ENCODE measurements at places on chromosomes 5 and 9.

GRCh38 chr5:151053796-151054462, 26.9 kb downstream of the TNIP1 start:
- DNase-seq, result no peak

DNA sequence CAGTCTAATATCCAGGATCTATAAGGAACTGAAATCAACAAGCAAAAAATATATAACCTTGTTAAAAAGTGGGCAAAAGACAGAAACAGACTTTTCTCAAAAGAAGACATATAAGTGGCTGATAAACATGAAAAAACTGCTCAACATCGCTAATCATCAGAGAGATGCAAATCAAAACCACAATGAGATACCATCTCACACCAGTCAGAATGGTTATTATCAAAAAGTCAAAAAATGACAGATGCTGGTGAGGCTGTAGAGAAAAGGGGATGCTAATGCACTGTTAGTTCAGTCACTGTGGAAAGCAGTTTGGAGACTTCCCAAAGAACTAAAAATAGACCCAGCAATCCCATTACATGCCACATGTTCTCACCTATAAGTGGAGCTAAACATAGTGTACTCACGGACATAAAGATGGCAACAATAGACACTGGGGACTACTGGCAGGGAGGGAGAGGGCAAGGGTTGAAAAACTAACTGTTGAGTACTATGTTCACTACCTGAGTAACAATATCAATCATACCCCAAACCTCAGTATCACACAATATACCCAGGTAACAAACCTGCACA, 11.7 kb upstream of the TSSK1B start:
- no peak for DNase-seq

- no peak for DNase-seq
Observed at GRCh38 chr5:180007582-180007981, 64.0 kb downstream of the RNF130 start.

- peak; percentile 89 for DNase-seq
Observed at GRCh38 chr9:127919253-127919815, 2.5 kb upstream of the ST6GALNAC4 start.

DNA sequence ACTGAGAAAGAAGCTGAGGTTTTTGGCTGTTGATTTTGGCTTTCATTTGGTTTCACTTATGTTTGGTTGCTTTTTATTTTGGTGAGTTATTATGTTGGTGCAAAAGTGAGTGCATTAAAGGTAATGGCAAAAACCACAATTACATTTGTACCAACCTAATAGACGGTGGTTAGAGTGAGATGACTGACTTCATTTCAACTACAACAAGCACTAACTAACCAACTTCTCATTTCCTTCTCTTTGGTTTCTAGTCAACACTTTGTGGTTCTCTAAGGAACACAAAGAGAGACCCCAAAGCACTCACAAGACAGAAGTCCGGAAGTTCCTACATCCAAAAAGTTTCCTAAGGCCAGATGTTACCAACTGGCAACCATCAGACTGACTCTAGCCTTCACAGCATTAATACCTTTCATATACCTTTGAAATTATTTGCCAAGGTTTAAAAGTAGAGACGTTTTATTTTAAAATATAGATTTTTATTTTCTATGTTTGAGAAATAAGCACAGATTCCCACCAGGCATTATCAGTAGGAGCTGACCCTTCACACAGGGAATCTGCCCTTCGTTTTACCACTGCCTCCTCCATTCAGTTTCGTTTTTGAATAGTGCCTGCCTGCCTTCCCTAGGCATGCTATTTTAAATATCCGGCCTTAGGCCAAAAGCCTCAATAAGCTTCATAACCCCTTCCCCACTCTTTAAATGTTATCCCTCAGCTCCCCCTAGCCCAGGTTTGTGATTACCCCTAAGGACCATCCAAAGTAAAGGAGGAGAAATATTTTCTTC, 301.1 kb upstream of the PTGER4 start:
- no peak for DNase-seq

DNA sequence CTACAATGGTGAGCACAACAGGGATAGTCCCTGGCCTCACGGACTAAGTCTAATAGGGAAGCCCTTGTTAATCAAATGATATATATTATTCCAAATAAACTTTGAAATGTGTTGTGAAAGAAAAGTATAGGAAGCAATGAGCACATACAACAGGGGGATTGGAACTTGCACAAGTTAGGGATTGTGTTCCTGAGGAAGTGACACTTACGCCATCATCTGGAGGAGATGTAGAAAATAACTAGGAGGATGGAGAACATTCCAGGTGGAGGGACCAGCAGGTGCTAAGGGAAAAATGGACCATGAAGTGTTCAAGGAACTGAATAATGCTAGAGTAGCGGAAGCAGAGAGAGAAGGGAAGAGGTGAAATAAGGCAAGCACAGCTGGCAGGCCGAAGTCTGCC, 18.8 kb upstream of the RPS23 start:
- DNase-seq, result no peak

- DNase-seq, result no peak
Observed at GRCh38 chr5:60972231-60972630, 27.2 kb downstream of the NDUFAF2 start.

DNA sequence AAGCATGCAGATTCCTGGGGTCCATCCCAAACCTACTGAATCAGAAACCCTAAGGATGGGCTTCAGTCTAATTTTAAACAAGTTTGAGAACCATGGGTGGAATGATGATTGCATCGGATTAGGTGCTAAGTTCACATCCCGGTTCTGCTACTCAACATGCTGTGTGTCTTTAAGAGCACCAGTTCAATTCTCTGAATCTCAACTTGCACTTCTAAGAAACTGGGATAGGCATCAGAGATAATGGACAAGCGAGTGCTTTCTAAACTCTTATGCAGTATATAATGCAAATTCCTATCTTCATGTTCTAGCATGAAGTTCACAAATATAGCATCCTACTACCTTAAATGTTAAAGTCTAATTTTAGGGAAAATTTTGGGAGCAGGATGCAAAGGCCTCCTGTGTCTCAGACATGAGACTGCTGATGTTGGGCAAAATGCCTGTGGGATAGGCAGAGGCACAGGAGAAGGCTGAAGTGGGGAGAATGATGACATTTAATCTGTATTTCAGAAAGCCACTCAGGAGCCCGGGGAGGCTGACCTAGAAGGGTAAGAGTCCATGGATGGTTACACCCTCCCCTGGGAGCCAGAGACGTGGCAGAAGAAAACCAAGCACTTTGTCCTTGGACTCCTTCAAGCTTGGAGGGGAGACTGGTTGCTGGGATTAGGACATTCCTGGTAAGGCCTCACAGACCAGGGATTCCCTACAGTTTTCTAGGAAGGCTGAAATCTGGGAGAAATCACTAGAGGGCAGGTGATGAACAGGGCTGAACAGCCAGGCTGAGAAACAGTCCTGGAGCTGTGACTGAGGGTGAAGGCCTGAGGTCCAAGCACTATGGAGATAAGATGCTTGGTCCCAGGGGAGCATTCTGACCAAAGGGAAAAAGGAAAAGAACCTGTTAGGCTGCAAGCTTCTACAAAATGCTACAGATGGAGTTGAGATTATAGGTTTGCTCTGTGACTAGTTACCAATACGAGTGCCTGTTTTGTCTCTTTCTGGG, 311.9 kb upstream of the PANK3 start:
- no peak for DNase-seq

- DNase-seq, result no peak
Observed at GRCh38 chr5:68021227-68021626, 194.3 kb upstream of the PIK3R1 start.

DNA sequence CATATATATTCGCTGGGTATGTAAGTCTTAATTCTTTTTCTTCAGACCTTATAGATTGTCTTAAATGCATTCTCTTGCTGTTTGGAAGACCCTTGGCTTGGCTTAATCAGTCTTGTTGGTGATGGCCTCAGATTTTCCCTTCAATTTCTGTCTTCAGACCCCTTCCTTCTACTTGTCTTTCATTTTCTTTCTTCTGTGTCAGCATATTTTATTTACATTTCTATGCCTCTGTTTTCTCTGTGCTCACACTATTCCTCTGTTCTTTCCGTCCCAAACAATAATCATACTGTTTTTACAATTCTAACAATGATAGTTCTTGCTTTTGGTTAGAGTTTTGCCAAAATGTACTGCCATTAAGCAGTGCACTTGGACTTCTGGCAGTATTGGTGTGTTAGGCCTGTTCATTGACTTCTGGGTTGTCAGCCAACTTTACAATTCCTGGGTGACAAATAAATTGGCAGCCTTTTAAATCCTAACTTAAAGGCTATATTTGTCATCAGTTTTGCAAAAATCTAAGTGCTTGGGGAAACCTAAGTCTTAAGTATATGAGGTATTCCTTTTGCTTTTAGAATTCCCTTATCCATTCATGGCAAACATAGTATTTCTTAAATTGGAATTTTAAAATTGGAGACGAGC, 8.0 kb downstream of the SRFBP1 start:
- DNase-seq, result no peak

- DNase-seq, result no peak
Observed at GRCh38 chr9:123482295-123482968, 126.4 kb downstream of the CRB2 start.

DNA sequence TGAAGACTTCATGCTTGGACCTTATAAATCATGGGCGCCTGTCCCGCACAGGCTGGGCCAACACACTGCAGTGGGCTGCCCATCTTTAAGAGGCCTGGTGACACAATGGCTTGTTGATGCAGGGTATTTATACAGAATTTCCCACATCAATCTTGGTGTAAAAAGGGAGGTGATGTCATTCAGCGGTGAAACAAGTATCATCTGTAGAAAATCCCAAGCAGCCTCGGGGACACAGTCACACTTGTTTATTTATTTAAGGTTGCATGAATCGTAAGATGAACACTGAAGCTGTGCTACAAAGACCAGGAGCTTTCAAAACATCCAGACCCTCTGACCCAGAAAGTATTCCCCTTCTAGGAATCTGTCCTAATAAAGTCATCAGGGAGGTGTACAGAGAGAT, 40.5 kb downstream of the SMIM23 start:
- DNase-seq, result no peak

- DNase-seq, result no peak
Observed at GRCh38 chr5:87195616-87196015, 72.1 kb upstream of the RASA1 start.

GRCh38 chr5:170442921-170443320, 53.8 kb upstream of the KCNMB1 start:
- no peak for DNase-seq

DNA sequence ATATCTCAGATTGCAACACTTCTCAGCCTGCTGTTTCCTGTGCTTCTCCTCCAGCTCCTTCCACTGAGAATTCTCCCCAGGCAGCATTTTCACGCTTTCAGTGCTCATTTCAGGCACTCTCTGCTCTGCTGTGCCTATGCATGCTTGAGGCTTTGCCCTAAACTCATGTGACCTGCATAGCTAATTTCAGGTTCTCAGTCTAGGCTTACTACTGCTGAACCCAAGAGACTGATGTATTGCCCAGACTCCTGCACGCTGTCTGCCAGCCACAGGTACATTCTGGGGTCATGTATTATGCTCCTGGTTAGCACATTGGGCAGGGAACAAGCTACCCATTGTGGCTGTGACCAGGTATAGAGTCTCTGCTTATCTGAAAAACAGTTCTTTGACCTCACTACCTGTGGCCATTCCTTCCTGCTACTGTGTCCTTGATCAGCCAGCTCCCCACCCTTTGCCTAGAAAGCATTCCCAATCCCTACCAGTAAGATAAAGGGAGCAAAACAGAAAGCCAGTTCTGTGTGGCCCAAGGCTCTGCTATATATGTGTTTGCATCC, 34.7 kb downstream of the PIP5K1B start:
- no peak for DNase-seq

GRCh38 chr5:109876030-109876725, 186.5 kb downstream of the MAN2A1 start:
- DNase-seq, result no peak

- no peak for DNase-seq
Observed at GRCh38 chr5:155050384-155051019, 36.9 kb downstream of the KIF4B start.

GRCh38 chr9:95022657-95023056, 294.9 kb downstream of the FANCC start:
- DNase-seq, result no peak

DNA sequence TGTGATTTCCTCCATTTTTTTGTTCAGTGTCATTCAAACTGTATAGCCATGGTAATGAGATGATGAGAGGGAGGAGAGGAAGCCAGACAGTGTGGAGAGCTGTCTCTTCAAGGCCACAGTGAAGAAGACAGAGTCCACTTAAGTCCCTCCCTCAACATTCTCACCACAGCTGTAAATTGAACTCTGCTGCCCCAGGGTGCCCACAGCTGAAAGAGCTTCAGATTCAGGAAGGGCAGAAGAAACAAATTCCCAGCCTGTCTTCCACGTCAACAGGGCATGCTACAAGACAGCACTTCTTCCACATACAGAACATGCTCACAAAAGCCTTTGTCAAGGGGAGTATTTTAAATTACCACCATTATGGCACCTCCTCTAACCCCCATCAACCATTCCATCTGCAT, 100.4 kb downstream of the KLHL3 start:
- DNase-seq, result no peak

DNA sequence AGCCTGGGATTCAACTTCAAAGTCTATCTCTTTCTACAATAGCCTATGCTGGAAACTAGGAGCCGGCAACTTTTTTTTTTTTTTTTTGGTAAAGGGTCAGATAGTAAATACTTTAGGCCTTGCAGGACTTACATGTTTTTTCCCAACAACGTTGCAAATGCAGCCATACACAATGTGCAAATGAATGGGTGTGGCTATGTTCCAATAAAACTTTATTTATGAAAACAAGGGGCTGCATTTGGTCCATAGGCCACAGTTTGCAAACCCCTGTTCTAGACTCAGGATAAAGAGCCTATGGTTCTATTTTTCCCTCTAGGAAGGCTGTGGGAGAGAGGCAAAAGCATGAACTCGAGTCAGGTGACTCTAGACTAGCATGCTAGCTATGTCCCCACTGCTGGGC, 189.1 kb downstream of the GABBR2 start:
- DNase-seq, result no peak

- no peak for DNase-seq
Observed at GRCh38 chr5:108418197-108418596, 36.3 kb upstream of the FBXL17 start.

DNA sequence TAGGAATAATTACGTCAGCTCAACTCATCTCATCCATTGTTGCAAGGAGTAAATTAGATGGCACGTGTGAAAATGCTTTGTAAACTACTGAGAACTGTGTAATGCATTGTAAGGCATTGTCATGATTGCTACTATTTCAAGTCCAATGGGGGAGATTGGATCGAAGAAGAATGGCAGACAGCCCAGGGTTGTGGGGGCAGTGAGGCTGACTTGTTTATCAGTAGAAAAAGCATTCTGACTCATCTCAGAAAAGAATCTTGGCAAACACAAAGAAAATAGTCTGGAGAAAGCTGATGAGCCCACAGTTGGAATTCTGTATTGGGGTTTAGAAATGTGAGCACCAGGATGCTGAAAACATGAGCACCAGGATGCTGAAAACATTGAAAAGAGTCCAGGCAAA, 28.0 kb upstream of the DAP start:
- DNase-seq, result no peak

- DNase-seq, result no peak
Observed at GRCh38 chr5:33931136-33931535, 5.0 kb upstream of the RXFP3 start.

GRCh38 chr5:181053488-181054121, 13.5 kb downstream of the BTNL9 start:
- peak; percentile 43 for DNase-seq
